Activated T-helper 1 cell treated with anti-CD3 and anti-CD28 coated beads, Interleukin-12 subunit alpha, Interleukin-12 subunit beta, Interleukin-2, Interleukin-4 antibody, amounts not matched to agents 30 ng/mL and 10 ng/mL and 1 ng/mL, durations not matched to agents 14 hours and 24 hours and 36 hours (primary cell): ENCODE measurements at places on chromosomes 1 and 21. TPM values are rescaled to one million over a fixed set of nuclear protein-coding genes. Genes with fewer than 3 reads are reported as not detected.

SYPL2 gene
- not detected in 2 replicates for total RNA-seq

RCAN3 gene
- 26.5 and 26.8 TPM in 2 replicates for total RNA-seq

FCRL5 gene
- total RNA-seq, result not detected in 2 replicates

CDCA8 gene
- 33.5 and 37.2 TPM in 2 replicates for total RNA-seq

TEDDM1 gene
- not detected in 2 replicates for total RNA-seq

SMCP gene
- total RNA-seq, result not detected in 2 replicates

OR2L5 gene
- total RNA-seq, result not detected in 2 replicates

KCNK2 gene
- total RNA-seq, result not detected in 2 replicates

STRIP1 gene
- total RNA-seq, result 41.5 and 43.7 TPM in 2 replicates

INSRR gene
- 0.65 and 0.78 TPM in 2 replicates for total RNA-seq

ANGPTL7 gene
- not detected in 2 replicates for total RNA-seq

PAQR6 gene
- 5.0 and 5.2 TPM in 2 replicates for total RNA-seq

EPHA8 gene
- not detected in 2 replicates for total RNA-seq

SIK1 gene
- 5.5 and 8.6 TPM in 2 replicates for total RNA-seq

HSD3B2 gene
- not detected in 2 replicates for total RNA-seq

EDARADD gene
- total RNA-seq, result 56.8 and 57.8 TPM in 2 replicates

GNG5 gene
- total RNA-seq, result 107 and 110 TPM in 2 replicates

SLC25A34 gene
- 1.1 and 1.8 TPM in 2 replicates for total RNA-seq

NBPF4 gene
- total RNA-seq, result 0.16 TPM in 1 of 2 replicates, not detected in the other
